ENCODE measurements at places on chromosomes 5 and 9.

- DNase-seq, result no peak
Observed at GRCh38 chr5:39209924-39210323, 9.4 kb downstream of the FYB1 start.

DNA sequence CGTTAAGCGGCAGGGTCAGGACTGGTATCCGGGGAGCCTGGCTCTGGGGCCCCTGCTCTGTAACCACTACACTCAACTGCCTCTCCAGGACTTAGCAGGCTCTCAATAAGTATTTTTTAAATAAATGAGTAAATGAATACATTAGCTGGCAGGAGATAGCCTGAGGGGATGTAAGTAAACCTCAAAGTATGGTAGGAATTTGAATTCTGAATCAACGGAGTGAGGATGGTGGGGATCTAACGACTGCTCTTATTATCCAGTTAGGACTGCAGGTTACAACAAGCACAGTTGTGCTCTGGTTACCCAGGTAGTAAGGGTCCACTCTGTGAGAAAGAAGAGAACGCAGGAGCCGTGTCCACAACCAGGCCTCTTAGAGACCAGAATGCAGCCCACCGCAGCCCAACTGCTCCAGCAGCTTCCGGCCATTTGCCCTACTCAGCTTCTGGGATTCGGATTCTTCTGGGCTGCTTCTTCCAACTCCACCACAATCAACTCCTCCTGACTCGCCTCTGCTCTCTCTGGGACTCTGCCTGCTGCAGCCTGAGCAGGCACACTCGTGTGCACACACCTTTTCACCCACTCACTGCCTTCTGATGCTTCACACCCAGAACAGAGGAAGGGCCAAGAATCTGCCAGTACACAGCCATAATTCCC is 52.6 kb downstream of the MED27 start:
- DNase-seq, result peak; percentile 61

- DNase-seq, result no peak
Observed at GRCh38 chr5:148981353-148981752, 81.5 kb downstream of the SH3TC2 start.

DNA sequence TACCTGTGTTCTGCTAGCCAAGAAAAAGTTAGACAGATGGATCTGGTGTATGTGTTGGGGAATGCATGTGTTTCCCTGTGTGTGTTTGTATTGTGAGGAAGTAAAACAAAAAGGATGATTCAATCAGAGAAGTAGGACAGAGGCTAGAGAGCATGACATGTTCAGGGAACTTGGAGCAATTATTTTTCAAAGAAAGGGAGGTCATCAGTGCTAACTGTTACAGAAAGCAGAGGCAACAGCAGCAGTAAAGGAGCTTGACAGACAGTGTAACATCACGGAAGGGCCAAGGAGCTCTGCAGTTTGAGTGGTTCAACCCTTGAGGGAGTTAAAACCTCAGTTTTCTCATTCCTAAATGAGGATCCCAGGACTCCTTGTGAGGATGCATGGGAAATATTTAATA is 13.2 kb downstream of the SPINK1 start:
- DNase-seq, result no peak

DNA sequence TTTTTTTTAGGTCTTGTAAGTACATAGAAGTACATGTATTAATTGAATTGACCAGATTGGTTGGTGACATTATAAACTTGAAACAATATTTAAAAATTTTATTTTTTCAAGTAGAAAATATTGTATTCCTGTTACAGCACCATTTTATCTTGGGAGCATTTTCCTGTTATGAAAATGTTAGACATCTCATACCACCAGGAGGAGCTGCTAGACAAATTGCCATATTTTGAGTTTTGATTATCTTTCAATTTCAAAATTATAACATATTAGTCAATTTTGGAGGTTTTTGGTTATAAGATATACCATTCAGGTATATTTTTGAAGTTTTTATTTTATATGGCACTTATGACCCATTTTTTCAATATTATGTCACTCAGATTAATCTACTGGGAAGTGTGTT is 84.4 kb downstream of the CNTLN start:
- DNase-seq, result peak; percentile 12

GRCh38 chr9:3497401-3497800 is 28.4 kb downstream of the RFX3 start:
- DNase-seq, result peak; percentile 26

DNA sequence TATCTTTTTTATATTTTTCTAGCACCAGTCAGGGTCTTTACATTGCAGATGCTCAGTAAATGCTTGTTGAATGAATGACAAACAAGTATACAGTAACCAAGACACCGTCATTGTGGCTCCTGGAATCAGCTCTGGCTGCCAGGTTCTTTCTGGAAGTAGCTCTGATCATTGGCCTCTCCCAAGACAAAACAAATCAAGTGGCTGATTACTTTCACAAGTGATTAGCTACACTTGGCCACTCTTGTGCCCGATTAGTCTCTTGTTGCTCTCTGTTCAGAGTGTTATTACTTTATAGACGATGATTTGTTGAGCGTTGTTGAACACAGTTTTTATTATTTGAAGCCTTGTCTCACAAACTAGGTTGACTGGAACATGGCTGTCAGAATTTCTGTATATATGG is 119.6 kb upstream of the TLX3 start:
- DNase-seq, result no peak

DNA sequence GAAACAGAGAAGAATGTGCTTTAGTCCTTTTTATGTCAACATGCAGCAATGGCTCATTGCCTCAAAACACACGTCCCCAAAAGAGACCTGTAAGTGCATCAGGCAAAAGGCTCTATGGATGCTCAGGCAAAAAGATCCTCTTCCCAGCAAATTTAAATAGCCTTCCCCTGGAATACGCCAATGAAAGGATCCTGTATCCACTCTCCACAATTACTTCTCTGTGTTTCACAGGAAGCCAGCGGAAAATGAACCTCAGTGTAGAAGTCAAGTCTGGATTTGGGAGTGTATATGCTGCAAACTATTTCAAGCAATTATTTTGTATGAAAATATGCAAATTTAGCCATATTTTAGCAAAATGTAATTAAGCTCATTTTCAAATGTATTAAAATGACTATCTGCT is 217.9 kb downstream of the EPB41L4A start:
- DNase-seq, result no peak

DNA sequence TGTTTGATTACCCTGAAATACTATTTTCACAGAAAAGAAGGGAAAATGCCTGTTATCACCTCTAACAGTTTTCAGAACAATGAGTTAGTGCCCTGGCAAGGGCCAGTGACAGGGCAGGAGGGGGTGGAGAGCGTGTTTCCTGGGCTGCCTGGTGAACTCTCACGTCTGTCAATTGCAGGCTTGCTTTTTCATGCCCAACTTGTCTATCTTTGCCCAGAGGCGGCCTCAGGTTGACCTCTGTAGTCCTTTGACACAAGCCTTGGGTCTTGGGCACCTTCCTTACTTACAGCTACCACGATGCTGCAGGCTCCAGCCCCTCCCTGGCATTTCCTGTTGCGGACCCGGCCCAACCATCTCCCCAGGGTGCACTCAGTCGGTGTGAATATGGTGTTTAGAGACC is 2.2 kb upstream of the CEL start:
- no peak for DNase-seq

GRCh38 chr5:157294407-157295091 is 28.6 kb downstream of the CYFIP2 start:
- no peak for DNase-seq

GRCh38 chr9:103661663-103662062 is 432.4 kb upstream of the SMC2 start:
- no peak for DNase-seq

- no peak for DNase-seq
Observed at GRCh38 chr5:13814301-13814700, 130.2 kb downstream of the DNAH5 start.
